NT2/D1 (cell line): ENCODE measurements at places on chromosomes 3 and 15.

GRCh38 chr3:49377483-49377882 is 19.3 kb upstream of the GPX1 start:
- no peak for DNase-seq

DNA sequence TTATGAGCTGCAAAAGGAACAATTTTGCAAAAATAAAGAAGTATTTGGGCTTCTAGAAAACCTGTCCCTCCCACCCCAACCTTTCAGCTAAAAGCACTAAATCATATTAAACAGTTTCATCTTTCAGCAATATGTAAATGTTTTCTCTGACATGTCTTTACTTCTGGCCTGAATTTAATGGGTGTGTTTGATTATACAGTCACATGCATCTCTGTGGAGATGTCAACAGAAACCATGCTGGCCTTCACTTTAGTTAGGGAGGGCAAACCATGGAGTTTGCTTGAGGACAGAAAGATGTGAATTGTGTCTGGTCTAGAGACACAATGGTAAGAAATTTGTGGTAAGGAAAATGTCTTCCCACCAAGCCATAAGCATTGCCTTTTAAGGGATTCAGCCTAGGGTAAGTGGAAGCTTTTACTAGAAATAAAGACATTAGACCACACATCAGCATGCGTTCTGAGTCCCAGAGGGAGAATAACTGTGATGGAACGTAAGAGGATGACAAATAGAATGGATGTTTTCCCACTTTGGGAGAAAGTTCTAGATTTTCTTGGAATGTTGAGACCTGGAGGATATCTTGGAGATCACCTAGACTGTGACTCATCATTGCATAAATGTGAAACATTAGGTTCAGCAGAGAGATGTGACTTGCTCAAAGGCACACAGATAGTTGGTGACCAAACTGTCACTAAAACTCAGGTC is 68.9 kb downstream of the ST8SIA2 start:
- DNase-seq, result no peak

DNA sequence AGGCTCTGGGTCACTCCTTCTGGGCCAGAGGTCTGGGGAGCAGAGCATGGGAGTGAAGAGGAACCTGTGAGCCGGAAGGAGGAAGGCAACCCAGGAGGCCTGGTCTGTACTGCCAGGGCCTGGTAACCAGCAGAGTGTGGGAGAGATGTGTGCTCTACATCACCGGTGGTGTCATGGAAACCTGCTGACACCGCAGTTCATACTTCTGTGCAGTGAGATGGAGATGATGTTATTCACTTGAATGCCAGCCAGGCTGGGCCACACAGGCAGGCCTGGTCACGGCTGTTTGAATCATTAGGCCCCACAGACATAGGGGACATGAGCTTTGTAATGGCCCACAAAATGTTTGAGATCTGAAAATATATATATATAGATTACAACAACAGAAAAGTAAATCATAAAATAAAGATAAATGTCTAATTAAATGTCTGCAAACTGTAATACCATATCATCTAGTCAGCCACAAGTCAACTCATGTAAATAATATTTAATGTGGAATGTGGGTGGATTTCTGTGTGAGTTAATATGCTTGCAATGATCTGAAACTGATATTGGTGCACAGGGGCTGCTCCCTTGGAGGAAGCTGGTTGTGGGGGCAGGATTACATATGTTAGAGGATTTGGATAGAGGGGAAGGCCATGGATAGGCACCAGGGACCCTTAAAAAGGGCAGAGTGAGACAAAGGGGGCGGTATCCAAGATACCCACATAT is 108.5 kb upstream of the PFN2 start:
- no peak for DNase-seq

GRCh38 chr3:105499961-105500360 is 133.3 kb downstream of the ALCAM start:
- no peak for DNase-seq

- no peak for DNase-seq
Measured at GRCh38 chr3:20185331-20185678, 701 bp downstream of the SGO1 start.

GRCh38 chr3:49057268-49057667 is 28.1 kb upstream of the IMPDH2 start:
- no peak for DNase-seq

- DNase-seq, result no peak
Measured at GRCh38 chr3:42507761-42508335, 5.4 kb downstream of the VIPR1 start.

- DNase-seq, result no peak
Measured at GRCh38 chr3:48788544-48789162, 59.0 kb downstream of the PRKAR2A start.
